ENCODE measurements at places on chromosomes 3 and 15.
A peak's percentile ranks its signal among the peaks of the same experiment; 100 is the strongest.

GRCh38 chr15:71131601-71132362 is 16.5 kb downstream of the THSD4 start:
- no peak for DNase-seq

DNA sequence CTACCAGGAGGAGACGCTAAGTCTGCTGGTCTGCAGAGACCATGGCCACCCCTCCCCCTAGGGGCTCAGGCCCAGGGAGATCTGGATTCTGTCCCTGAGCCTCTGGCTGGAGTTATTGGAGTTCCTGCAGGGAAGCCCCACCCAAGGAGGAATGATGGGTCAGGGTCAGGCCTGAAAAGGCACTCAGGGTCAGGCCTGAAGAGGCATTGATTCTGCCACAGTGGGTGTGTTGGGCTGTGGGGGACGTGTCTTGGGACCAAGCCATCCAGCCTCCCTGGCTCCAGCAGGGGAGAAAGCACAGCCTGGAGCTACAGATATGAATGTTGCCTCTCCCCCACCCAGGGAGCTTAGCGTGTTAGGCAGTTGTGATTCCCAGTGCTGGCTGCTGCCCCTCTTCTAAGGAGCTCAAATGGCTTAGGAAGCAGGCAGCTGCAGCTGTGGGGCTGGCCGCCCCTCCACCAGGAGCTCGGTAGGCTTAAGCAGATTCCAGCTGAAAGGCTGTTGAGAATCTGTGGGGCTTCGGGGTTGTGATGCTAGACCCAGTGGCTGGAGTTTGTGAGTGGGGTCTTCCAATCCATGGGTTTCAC is 176.7 kb downstream of the CHL1 start:
- no peak for DNase-seq

- DNase-seq, result peak; percentile 71
Observed at GRCh38 chr3:30180310-30181177, 425.9 kb upstream of the TGFBR2 start.

- peak; percentile 64 for DNase-seq
Observed at GRCh38 chr15:98658831-98659699, 10.7 kb downstream of the IGF1R start.

DNA sequence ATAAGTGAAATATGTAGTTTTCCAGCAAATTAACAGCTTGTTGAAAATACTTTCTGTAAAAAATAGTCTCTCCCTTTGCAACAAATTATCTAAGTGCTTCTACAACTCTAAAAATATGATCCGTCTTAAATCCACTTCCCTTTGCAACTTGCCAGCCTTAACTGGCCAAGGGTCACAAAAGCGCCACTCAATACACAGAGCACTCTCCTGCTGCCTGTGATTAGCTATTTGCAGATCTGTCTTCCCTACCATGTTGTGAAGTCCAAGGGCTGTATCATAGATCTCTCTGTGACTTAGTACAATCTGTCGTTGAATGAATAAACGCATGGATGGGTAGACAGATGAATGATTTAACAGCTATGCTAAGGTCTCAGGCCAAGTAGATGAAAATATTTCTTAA is 76.2 kb downstream of the ITGB5 start:
- no peak for DNase-seq

DNA sequence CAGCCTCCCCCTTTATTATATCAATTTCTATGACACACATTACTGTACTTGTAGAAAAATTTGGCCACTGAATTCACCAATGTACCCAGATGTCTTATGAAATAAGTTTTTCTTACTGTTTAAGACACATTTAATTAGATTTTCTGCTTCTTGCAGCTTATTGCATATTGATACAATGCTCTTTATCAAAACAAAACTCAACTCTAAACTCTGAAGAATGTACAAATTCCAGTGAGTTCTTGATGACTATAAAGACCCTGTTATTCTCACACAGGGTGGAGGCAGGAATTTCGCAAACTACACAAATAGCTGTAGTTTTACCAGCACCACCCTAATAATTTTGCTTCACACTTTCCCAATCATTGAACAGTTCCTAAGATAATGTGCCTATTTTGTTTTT is 22.0 kb downstream of the CMTM6 start:
- peak; percentile 42 for DNase-seq

DNA sequence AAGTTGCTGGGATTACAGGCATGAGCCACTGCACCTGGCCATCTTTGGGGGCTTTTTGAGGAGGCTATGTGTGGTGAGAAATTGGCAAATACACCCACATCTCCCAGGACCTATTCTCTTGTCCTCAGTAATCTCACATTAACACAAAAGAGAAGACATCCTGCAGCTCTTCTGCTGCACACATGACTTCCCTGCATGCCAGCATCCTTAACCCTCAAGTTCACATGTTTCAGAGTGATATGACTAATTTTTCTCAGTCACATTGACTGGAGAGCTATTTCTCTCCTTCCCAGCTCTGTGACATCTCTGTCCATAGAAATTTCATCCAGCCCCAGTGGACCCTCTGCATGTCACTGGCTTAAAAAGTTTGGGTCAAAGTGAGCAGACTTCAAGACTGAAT is 1.9 kb upstream of the SKIC8 start:
- peak; percentile 50 for DNase-seq

- DNase-seq, result peak; percentile 92
Observed at GRCh38 chr3:190064112-190064511, 56.6 kb downstream of the P3H2 start.

GRCh38 chr3:69016901-69017300 is 3.4 kb upstream of the EOGT start:
- no peak for DNase-seq

DNA sequence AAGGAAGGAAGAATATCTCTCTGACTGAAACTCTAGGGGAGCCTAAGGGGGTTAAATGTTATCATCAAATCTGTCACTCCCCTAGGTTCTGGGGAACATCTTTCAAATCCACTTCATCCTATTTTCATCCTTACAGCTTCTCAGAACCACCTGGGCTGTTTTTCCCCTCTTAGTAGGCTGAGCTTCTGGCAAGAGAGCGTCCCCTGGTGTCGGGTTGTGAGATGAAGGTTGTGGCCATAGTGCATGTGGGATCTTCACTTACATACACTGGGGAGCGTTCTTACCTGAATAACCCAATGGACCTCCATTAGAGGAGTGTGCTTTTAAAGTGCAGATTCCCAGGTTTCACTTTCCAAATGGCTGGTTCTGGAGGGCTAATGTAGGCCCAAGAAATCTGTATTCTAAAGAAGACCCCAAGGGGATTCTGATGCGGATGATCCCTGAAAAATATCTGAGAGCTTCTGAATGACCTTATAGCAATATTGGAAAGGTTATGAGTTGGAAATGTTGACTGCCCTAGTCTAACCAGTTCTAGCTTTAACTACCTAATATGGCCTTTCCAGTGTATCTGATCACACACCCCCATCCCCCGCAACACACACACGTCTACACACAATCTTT is 663.7 kb downstream of the AGBL1 start:
- DNase-seq, result no peak

DNA sequence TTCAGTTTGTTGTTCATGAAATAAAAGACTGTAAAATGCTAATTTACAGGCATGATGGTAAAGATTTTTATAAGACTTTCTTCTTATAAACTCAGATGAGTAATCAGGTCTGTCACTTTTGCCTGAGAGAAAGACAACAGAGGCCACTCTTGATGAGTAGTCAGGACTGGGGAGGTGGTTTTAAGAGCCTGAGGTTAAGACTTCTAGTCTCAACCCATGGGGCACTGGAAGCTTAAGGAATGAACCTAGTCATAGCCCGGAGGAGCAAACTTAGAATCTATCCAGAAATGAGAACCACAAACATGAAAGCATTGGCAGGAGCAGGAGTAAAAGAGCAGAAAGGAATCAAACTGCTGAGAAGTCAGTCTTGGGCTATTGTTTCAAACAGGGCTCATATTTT is 846.3 kb upstream of the ARPP21 start:
- DNase-seq, result no peak

DNA sequence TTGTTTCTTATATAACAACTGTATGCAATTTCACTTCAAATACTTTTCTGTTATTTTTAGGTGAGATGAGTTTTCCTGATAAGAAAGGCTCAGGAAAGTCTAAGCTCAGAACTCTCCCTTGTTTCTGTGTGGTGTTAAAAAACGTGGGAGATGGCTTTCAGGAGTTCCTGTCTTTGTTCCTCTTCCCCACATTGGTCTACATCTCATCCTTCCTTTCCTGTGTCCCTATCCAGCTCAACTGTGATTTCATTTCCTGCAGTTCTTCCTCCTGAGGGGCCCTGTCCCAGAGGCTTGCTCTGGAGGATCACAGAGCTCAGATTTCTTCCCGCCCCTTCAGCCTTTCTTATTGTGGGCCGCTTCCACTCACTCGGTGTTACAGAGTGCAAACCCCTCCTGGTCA is 11.2 kb downstream of the SEC13 start:
- peak; percentile 31 for DNase-seq

DNA sequence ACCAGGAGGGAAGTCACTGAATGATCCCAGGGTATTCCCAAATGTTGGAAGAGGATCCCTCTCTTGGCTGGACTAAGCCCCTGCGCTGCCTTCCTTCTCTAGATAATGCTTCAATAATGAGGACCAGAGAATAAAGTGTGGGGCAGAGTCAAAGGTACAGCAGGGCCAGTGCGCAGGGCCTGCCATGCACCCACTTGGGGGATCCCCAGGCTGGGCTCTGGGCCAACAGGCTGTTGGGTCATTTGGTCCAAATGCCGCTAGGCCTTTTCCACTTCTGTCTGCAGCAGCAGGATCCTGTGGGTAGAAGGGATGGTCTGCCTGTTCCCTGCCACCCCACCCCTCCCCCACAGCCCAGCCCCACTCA is 5.7 kb upstream of the CLK3 start:
- DNase-seq, result no peak

DNA sequence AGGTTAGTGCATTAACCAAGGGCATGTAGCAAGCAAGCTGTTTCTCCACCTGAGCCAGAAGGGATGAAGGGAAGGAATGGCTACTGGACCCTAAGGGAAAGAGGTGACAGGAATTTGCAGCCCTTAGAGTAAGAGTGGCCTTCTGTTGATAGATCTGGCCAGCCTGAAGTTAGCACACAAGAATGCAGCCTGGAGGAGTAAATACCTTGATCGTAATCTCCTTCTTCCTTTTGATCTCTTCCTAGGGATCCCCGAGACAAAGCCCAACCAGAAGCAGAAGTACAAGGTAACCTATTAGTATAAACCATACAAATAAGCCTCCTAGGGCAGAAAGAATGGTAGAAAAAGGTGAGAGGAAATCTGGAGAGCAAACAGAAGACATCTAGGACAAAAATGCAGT is 134.6 kb downstream of the ATP8B4 start:
- DNase-seq, result no peak

- DNase-seq, result no peak
Observed at GRCh38 chr15:63340878-63341277, 40.8 kb downstream of the CA12 start.

- DNase-seq, result no peak
Observed at GRCh38 chr15:98802187-98802586, 153.8 kb downstream of the IGF1R start.

- DNase-seq, result no peak
Observed at GRCh38 chr3:45216021-45216609, 10.0 kb downstream of the TMEM158 start.

DNA sequence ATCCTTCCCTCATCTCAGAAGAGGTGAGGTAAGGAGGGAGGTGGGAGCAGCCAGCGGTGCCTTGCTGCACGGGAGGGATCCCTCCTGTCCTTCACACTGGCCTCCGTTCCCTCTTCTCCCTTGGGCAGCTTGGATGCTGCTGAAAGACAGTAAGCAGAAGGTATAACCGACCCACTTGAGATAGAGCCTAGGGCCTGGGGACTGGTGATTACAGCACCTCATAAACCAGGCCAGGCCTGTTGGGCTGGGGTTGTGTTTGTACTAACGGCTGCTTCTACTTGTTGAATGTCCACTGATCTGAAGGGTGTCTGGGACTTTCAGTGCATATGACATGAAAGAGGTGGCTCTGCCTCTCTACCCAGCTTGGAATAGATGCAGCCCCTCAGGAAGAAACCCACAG is 25.0 kb downstream of the SEMA6D start:
- DNase-seq, result no peak

DNA sequence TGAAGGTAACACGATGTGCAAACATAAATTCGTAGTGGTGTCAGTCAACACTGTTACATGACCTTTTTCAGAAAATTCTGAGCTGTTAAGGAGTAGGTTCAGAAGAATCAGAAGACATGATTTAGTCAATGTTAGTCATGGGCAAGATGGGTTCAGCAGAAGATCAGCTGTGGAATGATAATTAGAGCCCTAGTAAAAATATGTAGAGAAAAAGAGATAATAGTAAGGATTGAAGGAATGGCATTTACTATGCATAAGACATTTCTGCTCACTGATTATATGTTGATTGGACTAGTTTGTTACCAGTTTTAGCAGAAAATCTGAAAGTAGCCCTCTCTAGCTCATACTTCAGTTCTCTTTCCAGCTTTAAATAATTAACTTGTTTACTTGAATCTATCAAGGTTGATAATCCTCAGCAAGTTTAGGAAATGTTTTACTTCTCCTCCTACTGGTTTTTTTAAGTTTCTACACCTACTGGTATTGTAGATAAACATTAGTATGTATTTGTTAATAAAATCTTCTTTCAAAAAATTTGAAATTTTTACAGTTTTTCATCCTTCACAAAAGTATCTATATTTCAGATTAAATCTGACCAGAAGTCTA is 98.6 kb downstream of the ALCAM start:
- DNase-seq, result no peak

- peak; percentile 62 for DNase-seq
Observed at GRCh38 chr3:178381555-178381954, 154.7 kb upstream of the KCNMB2 start.

GRCh38 chr3:157469561-157470294 is 33.1 kb downstream of the PTX3 start:
- DNase-seq, result no peak

DNA sequence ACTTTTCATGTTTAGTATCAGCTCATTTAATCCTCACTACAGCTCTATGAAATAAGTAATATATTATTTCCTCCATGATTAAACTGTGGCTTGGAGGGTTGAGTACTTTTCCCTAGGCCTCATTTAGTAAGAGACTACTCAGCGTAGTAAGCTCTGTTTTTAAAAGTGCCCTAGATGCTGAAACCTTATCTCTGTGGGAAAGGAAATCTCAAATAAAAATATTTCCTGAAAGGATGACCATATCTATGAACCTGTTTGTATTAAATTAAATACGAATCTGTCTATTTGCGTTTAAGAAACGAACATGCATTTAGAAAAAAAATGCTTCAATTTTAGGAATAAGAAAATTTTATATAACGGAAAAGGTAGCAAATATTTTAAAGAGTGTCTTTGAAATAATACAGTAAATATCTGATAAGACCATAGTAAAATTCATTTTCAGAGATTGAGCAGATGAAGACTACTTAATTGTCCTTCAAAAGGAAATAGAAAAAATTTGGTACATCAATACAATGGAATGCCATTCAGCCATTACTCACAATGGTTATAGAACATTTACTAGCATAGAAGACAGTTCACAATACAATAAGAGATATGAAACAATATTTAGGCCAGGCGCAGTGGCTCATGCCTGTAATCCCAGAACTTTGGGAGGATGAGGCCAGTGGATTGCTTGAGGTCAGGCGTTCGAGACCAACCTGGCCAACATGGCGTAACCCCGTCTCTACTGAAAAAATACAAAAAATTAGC is 56.2 kb downstream of the ATG7 start:
- DNase-seq, result no peak

GRCh38 chr3:25662736-25663320 is 1.9 kb downstream of the TOP2B start:
- no peak for DNase-seq

Data from choroid plexus epithelial cell (primary cell).